ENCODE measurements at places on chromosomes 12 and 14. TPM values are rescaled to one million over a fixed set of nuclear protein-coding genes. Genes with fewer than 3 reads are reported as not detected.

The PLEKHA5 gene
- 37.5 TPM for total RNA-seq

The SLC2A3 gene
- total RNA-seq, result 25.7 TPM

The LARP4 gene
- total RNA-seq, result 38.3 TPM

The RNASE4 gene
- total RNA-seq, result 27.6 TPM

The OR6C2 gene
- total RNA-seq, result not detected

The IFNG-AS1 gene
- not detected for total RNA-seq

The ZBTB42 gene
- 6.1 TPM for total RNA-seq

The BRF1 gene
- 95.3 TPM for total RNA-seq

The UNC79 gene
- 5.5 TPM for total RNA-seq

The RTL1 gene
- 0.94 TPM for total RNA-seq

The ADSS1 gene
- total RNA-seq, result 79.4 TPM

The TNFAIP2 gene
- 51.8 TPM for total RNA-seq

The CLEC12A gene
- total RNA-seq, result not detected

The KRT78 gene
- 1.1 TPM for total RNA-seq

The SPTSSA gene
- 9.2 TPM for total RNA-seq

The OR11H6 gene
- not detected for total RNA-seq

The ACOT4 gene
- total RNA-seq, result 8.3 TPM

The P2RX2 gene
- total RNA-seq, result 2.2 TPM

The TMPRSS12 gene
- 8.9 TPM for total RNA-seq

The MYL6B gene
- 229 TPM for total RNA-seq

The THAP2 gene
- 7.7 TPM for total RNA-seq

The PTPRO gene
- 1.1 TPM for total RNA-seq

The TAS2R19 gene
- 10.4 TPM for total RNA-seq

The C1QL4 gene
- 5.5 TPM for total RNA-seq

The CPNE6 gene
- 0.71 TPM for total RNA-seq

The GPD1 gene
- total RNA-seq, result 2.1 TPM

The CLMN gene
- 68.0 TPM for total RNA-seq

The MRPS35 gene
- 42.9 TPM for total RNA-seq

The ADAM21 gene
- total RNA-seq, result 4.6 TPM

The TMEM119 gene
- total RNA-seq, result 5.3 TPM

The GZMB gene
- total RNA-seq, result not detected

The PRR4 gene
- total RNA-seq, result 8.4 TPM

The C12orf54 gene
- 77.1 TPM for total RNA-seq

The RNASE7 gene
- 0.55 TPM for total RNA-seq

The METTL25 gene
- 10.8 TPM for total RNA-seq

The DACT1 gene
- 24.0 TPM for total RNA-seq

The DIO2 gene
- total RNA-seq, result 3.8 TPM

The IQSEC3 gene
- 12.2 TPM for total RNA-seq

The GLS2 gene
- total RNA-seq, result 4.7 TPM

The FBXO21 gene
- total RNA-seq, result 290 TPM

The BMAL2 gene
- total RNA-seq, result 3.7 TPM

The CLEC1B gene
- 0.63 TPM for total RNA-seq

The GPR135 gene
- 71.2 TPM for total RNA-seq

The WSCD2 gene
- total RNA-seq, result 0.50 TPM

The MMP14 gene
- 14.2 TPM for total RNA-seq

The OR5AU1 gene
- total RNA-seq, result not detected

The ALX1 gene
- total RNA-seq, result 0.25 TPM

The LPAR5 gene
- total RNA-seq, result 2.4 TPM

The SLCO1C1 gene
- total RNA-seq, result 1.4 TPM
